Spleen (tissue), 13 donors: ENCODE measurements at places on chromosomes 12 and 14. TPM values are rescaled to one million over a fixed set of nuclear protein-coding genes. Genes with fewer than 3 reads are reported as not detected.

Gene ASB2
- 12.7 TPM for total RNA-seq

Gene FAM186B
- 0.27 TPM for total RNA-seq

- H3K4me3 ChIP-seq = no peak overlapping the region
- H3K27ac ChIP-seq = no peak overlapping the region
- H3K27me3 ChIP-seq = no peaks in the 10 kb centered on the region
- peaks cover 11% of the 10 kb centered on the region for H3K4me1 ChIP-seq
Measured at GRCh38 chr12:121724925-121725324, 12.4 kb downstream of the TMEM120B start.

DNA sequence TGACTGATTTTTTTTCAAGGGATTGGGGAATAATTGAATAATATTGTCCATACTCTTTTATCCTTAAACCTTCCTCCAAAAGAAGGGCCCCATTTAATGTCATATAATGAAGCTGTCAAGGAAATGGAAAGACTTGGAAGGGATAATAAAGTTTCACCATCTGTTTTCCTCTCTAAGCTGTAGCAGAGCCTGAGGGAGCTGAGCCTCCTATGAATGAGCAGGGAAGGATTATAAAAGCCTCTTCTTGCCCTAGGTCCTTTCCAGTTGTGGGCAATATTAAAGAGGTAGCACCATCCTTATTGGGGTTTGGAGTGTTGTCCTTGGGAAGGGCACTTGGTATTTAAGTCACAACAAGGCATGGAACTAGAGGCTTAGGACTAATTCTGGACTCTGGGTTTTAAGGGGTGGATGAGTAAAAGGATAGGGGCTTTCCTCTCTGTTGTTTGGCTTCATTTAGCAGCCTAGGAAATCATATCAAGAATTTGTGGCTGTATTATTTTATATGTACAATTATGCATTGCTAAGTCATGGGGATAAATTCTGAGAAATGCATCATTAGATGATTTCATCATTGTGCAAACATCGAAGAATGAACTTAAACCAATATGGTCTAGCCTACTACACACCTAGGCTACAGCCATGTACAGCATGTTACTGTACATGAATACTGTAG is 408.5 kb upstream of the DCN start:
- H3K36me3 ChIP-seq = no peaks in the 10 kb centered on the region
- H3K4me1 ChIP-seq = no peaks in the 10 kb centered on the region
- no peak for DNase-seq
- H3K4me3 ChIP-seq = no peak overlapping the region
- H3K27ac ChIP-seq = no peak overlapping the region

DNA sequence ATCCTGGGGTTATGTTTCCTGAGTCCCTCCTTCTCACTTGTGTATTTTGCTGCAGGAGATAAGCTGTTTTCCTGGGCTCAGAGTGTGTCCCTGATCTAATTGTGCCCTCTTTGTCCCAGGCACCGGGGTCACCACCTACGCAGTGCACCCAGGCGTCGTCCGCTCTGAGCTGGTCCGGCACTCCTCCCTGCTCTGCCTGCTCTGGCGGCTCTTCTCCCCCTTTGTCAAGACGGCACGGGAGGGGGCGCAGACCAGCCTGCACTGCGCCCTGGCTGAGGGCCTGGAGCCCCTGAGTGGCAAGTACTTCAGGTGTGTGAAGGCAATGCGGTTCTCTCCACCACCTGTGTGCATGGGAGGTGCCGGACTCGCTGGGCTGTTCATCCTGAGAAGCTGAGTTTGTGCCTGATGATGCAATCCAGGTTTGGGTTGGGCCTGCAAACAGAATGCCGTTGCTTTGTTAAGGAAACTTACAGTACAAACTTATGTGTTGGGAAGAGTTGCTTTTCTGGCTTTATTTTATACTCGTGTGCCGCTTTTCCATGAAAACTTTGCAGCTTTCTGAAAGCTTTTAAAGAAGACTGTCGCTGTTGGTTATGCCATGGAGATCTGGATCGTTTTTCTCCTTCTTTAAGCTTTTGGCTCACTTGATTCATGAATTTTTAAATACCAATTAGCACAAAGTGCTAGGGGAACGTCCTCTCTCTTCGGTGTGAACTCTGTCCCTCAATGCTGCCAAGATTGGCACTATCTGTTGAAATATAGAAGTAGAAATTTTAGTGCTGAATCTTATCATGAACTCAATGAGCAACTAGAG is 27.6 kb downstream of the RDH12 start:
- no peak overlapping the region for H3K27ac ChIP-seq
- H3K4me1 ChIP-seq = no peaks in the 10 kb centered on the region
- DNase-seq = no peak
- H3K36me3 ChIP-seq = no peaks in the 10 kb centered on the region
- H3K27me3 ChIP-seq = peaks cover 7% of the 10 kb centered on the region

DNA sequence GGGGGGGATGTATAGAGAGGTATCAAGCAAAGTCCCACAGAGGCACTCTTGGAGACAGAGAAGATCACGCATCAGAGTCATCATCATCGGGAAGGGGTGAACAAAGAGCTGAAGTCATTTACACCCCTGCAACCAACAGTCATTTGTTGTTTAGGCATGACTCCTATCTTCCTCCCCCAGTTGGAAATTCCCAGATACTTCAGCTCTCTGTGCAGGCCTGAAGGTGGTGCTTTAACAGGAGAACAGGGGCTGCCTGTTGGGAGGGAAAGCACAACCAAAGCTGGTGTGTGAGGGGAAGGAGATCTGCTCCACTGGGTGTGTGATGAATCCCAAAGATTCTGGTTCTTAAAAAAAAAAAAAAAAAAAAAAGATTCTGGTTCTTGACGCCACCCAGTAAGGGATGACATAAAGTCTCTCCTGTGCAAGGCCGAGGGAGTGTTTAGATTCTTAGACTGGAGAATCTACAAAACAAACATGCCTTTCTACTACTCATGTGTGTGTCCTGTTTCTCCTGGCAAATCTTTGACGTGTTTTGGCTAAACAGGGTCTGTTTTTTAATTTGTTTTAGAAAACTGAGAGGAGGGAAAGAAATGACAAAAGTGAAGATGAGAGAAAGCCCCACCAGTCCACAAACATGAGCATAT is 121.0 kb upstream of the ARHGAP5 start:
- H3K27me3 ChIP-seq = no peaks in the 10 kb centered on the region
- H3K36me3 ChIP-seq = no peaks in the 10 kb centered on the region
- no peak for DNase-seq
- no peak overlapping the region for H3K27ac ChIP-seq

DNA sequence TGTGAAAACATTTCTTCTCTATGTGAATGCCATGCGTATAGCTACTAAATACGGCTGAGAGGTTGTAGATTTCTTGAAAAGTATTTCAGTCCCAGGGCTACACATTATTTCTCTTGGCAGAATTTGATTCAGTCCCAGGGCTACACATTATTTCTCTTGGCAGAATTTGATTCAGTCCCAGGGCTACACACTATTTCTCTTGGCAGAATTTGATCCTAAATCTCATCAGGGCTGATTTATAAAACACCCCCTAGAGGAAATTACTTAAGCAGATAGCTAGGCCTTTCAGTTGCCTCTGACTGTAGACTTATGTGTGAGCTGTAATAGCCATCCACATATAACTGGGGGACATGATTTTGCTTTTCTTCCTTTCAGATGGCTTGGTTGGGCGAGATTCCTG is 50.4 kb downstream of the AK7 start:
- no peaks in the 10 kb centered on the region for H3K4me1 ChIP-seq
- no peak overlapping the region for H3K4me3 ChIP-seq

DNA sequence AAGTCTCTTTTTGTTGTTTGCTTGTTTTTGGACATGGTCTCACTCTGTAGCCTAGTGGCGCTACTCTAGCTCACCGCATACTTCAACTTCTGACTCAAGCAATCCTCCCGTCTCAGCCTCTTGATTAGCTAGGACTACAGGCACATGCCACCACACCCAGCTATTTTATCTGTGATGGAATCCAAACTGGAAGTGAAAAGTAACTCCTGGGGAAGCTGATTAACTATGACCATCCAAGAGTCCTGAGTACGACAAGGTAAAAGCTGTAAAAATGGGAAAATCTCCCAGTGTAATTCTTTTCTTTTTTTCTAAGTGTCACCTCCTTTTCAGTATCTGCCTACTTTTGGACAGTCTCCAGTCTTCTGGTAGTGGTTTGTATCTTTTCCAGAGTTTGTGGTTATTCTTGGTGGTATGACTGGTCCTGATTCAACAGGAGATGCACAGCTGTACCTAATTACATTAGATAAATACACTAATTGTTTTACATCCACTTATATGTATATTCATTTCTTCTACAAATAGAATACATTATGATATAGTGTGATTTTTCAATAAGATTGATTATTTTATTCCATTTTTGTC is 97.8 kb downstream of the SLC6A15 start:
- no peaks in the 10 kb centered on the region for H3K36me3 ChIP-seq
- H3K4me1 ChIP-seq = no peaks in the 10 kb centered on the region
- no peaks in the 10 kb centered on the region for H3K27me3 ChIP-seq
- DNase-seq = no peak
- no peak overlapping the region for H3K27ac ChIP-seq
- H3K4me3 ChIP-seq = no peak overlapping the region

DNA sequence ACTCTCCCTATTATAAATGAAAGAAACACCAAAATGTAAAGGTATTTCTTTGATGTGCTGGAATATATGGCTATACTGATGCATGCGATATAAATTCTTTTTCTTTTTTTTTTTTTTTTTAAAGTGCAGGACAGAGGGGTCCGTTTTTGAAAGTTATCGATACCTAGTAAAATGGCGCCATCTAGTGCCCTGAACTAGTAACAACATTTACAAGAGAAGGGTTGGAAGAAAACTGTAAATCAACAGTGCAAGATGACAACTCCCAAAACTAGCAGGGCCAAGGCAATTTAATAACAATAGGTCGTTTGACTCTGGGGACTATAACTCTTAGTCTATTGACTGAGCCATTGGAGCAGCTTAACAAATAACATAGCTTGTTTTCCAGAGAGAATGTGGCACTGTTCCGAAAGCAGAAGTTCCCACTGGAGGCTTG is 137.7 kb downstream of the SPTSSA start:
- no peak overlapping the region for H3K4me3 ChIP-seq
- no peak for DNase-seq
- H3K36me3 ChIP-seq = no peaks in the 10 kb centered on the region
- no peaks in the 10 kb centered on the region for H3K27me3 ChIP-seq

GRCh38 chr12:14773685-14774073 is 29.6 kb downstream of the WBP11 start:
- no peaks in the 10 kb centered on the region for H3K27me3 ChIP-seq
- DNase-seq = peak; percentile 88
- H3K27ac ChIP-seq = peak overlapping the region; percentile 92
- no peaks in the 10 kb centered on the region for H3K36me3 ChIP-seq

DNA sequence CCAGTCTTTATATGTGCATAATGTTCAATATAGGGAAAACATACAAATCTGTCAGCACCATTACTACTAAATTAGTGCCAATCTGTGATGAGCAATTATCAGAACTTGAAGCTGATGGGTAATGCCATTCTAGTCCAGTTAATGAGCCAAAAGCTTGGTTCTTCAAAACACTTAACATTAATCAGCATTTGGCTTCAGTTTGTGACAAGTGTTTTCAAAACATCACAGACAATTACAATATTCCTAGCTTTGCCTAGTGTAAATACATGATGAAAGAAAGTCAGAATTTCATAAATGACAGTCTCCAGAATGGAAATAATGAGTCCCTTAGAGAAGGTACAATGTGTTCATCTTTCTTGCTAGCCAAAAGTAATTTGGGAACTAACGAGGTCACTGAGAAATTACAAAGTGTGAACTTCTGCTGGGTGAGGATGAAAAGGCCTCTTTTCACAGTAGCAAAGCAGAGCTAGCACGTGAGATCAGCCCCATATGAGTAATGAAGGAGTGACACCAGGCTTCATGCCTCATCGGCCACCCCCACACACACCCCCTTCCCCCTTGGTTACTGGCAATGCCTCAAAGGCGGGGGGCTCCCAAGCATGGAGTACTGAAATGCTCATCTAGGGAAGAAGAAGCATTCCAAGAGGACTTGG is 180.6 kb upstream of the EEA1 start:
- peak overlapping the region; percentile 20 for H3K27ac ChIP-seq
- no peaks in the 10 kb centered on the region for H3K36me3 ChIP-seq
- DNase-seq = no peak

DNA sequence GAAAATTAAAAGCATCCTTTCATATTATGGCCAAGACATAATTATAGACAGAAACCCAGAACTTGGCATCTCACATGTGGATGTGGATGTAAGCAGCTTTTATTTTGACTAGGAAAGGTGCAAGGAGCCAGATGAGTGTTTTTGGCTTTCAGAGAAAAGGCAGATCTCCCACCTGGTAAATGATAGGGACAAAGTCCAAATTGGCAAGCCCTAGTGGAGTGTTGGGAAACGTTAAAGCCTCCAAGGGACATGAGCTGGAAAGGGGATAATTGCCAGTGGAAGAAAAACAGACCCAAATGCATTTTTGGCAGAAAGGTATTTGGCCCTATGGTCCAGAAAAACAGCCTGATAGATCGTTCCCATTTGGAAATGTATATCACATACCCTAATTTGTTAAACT is 60.1 kb downstream of the KLHL28 start:
- peaks cover 10% of the 10 kb centered on the region for H3K36me3 ChIP-seq
- DNase-seq = no peak
- no peak overlapping the region for H3K27ac ChIP-seq

DNA sequence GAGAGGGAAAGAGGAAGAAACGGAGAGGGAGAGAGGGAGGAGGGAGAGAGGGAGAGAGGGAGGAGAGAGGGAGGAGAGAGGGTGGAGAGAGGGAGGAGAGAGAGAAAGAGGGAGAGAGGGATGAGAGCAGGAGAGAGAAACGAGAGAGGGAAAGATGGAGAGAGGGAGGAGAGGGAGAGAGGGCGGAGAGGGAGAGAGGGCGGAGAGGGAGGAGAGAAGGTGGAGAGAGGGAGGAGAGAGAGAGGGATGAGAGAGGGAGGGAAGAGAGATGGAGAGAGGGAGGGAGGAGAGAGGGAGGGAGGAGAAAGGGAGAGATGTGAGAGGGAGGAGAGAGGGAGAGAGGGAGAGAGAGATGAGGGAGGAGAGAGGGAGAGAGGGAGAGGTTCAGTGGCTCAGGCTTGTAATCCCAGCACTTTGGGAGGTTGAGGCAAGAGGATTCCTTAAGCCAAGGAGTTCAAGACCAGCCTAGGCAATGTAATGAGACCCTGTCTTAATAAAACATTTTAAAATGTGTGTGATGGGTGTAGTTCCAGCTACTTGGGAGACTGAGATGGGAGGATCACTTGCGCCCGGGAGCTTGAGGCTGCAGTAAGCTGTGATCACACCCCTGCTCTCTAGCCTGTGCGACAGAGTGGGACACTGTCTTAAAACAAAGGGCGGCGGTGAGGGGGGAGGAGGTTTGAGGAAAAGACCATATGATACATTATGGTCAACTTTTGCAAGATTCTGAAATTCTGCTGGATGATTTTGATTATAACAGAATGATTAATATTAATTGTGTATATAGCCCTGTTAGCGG is 21.3 kb upstream of the SNRPF start:
- H3K4me1 ChIP-seq = peaks cover 5% of the 10 kb centered on the region
- H3K27ac ChIP-seq = no peak overlapping the region
- DNase-seq = no peak
- H3K4me3 ChIP-seq = no peak overlapping the region

- H3K36me3 ChIP-seq = no peaks in the 10 kb centered on the region
- no peak overlapping the region for H3K27ac ChIP-seq
- H3K4me1 ChIP-seq = peaks cover 9% of the 10 kb centered on the region
- DNase-seq = peak; percentile 79
- H3K4me3 ChIP-seq = no peak overlapping the region
Measured at GRCh38 chr14:105495101-105495989, 4.3 kb downstream of the TEDC1 start.
